Right lung (tissue), 10 donors: ENCODE measurements at places on chromosomes 4 and X. TPM values are rescaled to one million over a fixed set of nuclear protein-coding genes. Genes with fewer than 3 reads are reported as not detected.

- DNase-seq, result no peak
Observed at GRCh38 chrX:75278991-75279390, 5.1 kb downstream of the UPRT start.

DRP2 gene
- 1.7 TPM for polyA plus RNA-seq

PCSK1N gene
- polyA plus RNA-seq, result 3.5 TPM

DNA sequence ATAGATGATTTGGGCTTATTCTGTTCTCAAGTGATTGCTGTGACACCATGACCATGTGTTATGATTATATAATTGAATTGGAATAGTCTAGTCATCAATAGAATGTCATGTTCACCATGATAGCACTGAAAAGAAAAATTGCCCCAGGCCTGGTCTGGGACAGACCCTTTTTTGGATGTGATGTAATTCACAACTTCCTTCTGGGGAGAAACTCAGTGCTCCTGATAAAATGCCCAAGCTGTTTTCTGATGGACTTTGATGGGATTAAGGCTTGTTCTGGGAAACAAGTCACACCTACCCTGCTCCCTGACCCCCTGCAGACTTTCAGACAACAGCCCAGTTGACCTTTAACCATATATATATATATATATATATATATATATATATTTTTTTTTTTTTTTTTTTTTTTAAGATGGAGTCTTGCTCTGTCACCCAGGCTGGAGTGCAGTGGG, 65.3 kb downstream of the RHOH start:
- DNase-seq, result no peak

- no peak for DNase-seq
Observed at GRCh38 chr4:188603646-188604045, 464.4 kb downstream of the TRIML1 start.

FAM47C gene
- 0.04 TPM for polyA plus RNA-seq

- no peak for DNase-seq
Observed at GRCh38 chr4:7147661-7148310, 44.6 kb upstream of the SORCS2 start.

GRCh38 chr4:168646001-168646768, 149.3 kb downstream of the PALLD start:
- no peak for DNase-seq

DNA sequence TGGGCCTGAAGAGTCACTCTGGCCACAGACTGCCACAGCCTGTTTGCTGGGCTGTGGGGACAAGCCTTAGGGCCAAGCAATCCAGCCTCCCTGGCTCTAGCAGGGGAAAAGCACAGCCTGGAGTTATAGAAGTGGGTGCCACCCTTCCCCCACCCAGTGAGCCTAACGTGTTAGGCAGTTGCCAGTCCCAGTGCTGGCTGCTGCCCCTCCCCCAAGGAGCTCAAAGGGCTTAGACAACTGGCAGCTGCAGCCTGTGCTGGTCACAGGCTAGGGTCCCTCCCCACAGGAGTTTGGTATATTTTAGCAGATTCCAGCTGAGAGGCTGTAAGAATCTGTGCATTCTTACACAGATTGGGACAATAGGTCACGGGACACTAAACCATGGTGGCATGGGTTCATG, 370.3 kb upstream of the FGF16 start:
- no peak for DNase-seq

TRPC3 gene
- 6.4 TPM for polyA plus RNA-seq

DNA sequence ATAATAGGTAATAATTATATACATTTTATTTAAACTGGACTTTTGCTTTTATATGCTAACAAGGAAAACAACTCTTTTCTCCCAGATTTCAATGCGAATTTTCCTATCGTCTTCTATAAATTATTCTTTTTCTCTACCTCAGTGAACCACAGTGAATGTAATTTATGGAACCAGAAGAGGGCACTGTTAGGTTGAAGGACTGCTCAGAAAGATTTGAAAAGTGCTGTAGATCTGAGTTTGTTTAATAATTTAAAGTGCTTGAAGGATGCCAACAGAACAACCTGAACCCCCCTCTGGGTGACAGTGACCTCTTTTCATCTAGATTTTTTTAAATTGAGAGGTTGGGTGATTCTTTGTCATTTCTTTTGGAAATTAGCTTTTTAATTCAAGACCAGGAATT, 54.9 kb downstream of the PHOX2B start:
- DNase-seq, result peak; percentile 10

FRMD7 gene
- not detected for polyA plus RNA-seq
